Glutamatergic neuron (in vitro differentiated cells): ENCODE measurements at places on chromosomes 1 and 21. TPM values are rescaled to one million over a fixed set of nuclear protein-coding genes. Genes with fewer than 3 reads are reported as not detected.

DNA sequence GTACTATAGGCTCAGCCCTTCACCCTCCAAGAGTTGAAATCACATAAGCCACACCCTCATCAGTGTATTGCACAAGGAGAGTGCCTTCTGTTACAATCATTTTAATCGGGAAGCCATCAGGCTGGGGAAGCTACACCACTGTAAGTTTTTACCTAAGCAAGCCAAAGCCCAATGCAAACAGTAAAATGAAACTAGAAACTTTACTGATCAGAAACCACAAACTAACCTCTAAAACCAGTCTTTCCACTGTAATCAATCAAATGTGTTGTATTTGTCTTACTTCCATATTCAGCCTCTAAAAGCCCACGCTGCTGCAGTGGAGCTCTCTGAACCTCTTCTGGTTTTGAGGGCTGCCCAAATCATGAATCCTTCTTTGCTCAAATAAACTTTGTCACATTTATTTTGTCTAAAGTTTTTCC, 26.2 kb downstream of the CAPN8 start:
- DNase-seq, result no peak

Gene C1orf94
- not detected for total RNA-seq

Gene HJV
- total RNA-seq, result not detected

Gene CAPN8
- total RNA-seq, result not detected

Gene TAS1R1
- not detected for total RNA-seq

Gene IL19
- not detected for total RNA-seq
